ENCODE measurements at places on chromosomes 2 and 18.
A peak's percentile ranks its signal among the peaks of the same experiment; 100 is the strongest.

GRCh38 chr18:67183398-67183797 lies 333.1 kb downstream of the DSEL start:
- no peak for DNase-seq

DNA sequence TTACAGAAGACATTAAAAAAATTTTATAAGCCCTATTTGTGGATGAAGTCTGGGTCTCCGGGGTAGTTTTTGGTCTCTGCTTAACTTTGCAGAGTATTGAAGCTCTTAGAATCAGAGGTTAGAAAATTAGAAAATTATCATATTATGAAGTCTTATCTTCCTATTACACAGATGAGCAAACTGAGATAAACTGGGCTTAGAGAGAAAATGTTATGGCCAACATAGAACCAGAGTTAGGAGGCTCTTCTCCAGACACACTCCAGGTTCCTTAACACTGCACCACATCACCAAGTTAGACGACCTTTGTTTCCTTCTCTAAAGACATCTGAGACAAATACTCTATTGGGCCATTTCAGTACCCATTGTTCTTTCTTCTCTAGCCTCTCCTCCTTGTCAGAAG lies 36.7 kb upstream of the NEB start:
- no peak for DNase-seq

DNA sequence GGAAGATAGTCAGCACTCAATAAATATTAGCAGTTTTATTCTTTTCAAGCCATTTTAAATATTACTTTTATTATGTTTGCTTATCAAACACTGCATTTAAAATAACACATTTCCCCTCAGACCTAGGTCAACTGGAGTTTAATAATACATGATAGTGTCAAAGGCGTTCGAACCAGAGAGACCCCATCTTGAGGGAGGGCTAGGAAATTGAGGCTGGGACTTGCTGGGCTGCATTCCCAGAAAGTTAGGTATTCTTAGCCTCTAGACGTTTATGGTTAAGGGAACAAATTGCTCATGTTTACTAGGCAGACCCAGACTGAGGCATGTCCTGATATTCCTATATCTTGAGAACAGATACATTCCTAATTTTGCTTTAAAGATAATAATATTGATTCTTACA lies 426.5 kb downstream of the METTL4 start:
- no peak for DNase-seq

DNA sequence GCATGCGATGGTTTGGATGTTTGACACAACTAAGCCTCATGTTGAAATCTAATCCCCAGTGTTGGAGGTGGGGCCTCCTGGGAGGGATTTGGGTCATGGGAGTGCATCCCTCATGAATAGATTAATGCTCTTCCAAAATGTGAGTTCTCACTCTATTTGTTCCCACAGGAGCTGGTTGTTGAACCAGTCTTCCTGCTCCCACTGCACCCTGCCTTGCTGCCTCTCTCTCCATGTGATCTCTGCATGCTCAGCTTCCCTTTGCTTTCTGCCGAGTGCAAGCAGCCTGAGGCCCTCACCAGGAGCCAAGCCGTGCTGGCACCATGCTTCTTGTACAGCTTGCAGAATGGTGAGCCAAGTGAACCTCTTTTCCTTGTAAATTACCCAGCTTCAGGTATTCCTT lies 206.8 kb downstream of the VAPA start:
- DNase-seq: no peak

GRCh38 chr2:12702168-12703121 lies 14.3 kb upstream of the TRIB2 start:
- DNase-seq: peak; percentile 42

DNA sequence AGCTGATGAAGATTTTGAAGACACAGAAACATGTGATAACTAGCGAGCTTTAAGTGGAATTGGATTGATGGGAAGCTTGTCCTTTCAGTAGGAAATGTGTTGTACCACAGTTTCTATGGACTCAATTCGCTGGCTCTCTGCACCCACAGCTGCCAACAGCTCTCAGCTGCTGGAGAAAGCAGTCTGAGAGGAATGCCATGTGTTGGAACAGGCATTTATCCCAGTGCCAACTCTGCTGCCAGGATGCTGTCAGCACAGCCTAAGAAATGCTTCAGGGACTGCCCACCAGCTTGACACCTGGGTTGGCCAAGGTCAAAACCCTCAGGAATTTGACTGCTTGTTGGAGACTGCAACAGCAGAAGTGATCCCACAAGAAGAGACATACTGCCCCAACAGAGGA lies 193.0 kb upstream of the THSD7B start:
- peak; percentile 9 for DNase-seq

DNA sequence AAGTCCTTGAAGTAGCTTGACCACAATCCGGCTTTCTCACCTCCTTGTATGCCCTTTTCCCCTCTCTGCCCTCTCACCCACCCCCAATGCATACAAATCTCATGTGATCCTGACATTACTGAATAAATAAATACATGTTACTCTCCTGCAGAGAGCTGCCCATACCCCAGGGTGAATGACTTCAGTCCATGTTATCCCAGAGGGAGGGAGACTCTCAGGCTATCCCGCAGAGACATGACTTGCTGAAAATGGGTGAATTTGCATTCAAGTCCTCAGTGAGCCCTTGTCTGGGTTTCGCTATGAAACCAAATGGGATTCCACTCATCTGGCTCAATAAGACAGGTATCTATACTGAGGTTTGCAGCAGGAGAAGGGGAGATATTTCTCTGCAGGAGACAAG lies 168.5 kb downstream of the FHOD3 start:
- no peak for DNase-seq

DNA sequence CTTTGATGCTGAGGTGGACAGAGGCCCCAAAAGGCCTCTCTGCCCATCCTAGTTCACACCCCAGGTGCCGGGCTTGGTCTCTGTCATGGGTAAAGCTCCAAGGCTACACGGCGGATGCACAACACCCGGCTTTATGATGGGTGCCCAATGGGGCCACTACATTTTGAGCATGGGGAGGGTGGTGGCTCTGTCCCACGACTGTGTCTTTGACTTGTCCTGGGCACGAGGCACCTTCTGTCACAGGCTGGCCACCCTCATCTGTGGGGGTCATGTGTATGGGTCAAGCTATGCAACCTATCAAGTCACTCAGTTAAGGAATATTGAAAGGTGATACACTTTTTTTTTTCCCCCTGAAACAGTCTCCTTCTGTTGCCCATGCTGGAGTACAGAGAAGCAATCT lies 63.7 kb downstream of the EDAR start:
- no peak for DNase-seq

- no peak for DNase-seq
These were observed 44.8 kb downstream of the CDH2 start for GRCh38 chr18:28132084-28132483.

DNA sequence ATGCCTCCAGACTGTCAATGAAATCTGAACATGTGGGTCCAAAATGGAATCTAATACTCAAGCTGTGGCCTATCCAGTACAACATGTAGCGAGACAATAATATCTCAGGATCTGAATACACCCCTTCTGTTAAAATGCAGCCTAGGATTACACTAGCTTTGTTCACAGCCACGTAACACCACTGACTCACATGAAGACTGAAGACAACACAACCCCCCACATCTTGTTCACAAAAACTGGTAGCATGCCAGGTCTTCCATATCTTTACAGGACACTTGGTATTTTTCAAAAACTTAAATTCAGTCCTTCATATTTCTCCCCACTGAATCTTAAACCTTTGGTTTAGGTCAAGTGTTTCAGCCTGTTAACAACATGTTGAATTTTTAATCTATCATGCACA lies 84.2 kb downstream of the SLC8A1 start:
- no peak for DNase-seq

DNA sequence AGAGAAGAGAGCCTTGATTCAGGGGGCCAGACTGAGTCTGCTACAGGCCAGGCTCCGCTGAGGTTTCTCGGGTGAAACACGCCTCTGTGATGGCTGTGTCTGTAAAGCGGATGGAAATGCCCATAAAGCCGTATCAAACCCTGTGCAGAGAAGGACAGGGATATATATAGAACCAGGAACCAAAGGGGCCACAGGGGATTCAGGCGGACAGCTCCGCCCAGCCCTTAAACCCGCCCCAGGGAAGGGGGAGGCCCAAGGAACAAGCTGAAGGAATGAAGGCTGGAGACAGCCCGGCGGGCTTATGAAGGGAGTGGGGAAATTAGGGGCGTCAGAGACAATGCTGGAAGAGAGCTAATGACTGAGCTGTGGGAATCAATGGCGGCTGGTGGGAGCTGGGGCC lies 42.1 kb downstream of the NHEJ1 start:
- DNase-seq: no peak

- DNase-seq: peak; percentile 62
These were observed 10.1 kb downstream of the BIN1 start for GRCh38 chr2:127096718-127097470.

DNA sequence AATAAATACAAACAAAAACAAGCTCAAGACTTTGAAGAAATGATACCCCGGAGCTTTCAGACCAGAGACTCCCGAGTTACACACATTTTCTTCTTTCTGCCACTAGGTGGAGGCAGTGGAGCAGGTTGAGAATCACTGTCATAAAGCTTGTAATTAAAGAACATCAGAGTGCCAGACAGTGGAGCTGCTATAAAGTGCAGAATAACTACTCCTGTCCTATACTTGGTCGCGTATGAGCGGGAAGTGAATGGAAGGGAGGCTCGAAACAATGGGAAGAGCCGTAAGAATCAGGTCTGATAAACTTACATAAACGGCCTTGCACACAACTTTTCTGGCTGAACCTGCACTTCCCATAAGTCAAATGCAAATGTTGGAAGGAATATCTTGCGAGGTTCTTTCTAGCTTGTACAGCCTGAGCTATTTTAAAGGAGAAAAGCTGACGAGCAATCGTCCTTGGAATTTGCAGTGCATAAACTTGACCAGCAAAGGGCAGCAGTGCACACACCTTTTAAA lies 189.0 kb downstream of the RPIA start:
- DNase-seq: peak; percentile 66

GRCh38 chr2:14828223-14828622 lies 195.7 kb downstream of the LRATD1 start:
- DNase-seq: no peak

DNA sequence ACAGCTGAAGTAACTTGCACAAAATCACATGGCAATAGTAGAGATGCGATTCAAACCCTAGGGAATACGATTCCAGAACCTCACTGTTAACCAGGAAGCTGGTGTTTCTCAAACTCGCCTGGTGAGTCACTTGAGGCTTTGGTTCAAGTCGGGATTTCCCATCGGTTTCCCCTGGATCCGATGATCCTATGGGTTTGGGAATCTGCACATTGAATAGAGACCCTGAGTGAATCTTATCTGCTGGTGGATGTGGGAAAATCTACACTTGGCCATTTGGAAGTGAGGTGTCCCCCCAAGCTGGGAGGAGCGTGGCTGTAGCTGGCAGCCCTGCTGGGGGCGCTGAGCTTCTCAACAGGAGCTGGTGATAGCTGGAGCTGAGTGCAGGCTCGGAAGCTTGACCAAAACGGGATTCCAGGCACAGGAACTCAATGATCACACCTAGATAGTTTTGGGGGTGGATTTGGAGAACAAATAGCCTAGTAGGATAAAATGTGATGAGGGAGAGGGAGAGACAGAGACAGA lies 135.4 kb downstream of the PRKCE start:
- DNase-seq: no peak

DNA sequence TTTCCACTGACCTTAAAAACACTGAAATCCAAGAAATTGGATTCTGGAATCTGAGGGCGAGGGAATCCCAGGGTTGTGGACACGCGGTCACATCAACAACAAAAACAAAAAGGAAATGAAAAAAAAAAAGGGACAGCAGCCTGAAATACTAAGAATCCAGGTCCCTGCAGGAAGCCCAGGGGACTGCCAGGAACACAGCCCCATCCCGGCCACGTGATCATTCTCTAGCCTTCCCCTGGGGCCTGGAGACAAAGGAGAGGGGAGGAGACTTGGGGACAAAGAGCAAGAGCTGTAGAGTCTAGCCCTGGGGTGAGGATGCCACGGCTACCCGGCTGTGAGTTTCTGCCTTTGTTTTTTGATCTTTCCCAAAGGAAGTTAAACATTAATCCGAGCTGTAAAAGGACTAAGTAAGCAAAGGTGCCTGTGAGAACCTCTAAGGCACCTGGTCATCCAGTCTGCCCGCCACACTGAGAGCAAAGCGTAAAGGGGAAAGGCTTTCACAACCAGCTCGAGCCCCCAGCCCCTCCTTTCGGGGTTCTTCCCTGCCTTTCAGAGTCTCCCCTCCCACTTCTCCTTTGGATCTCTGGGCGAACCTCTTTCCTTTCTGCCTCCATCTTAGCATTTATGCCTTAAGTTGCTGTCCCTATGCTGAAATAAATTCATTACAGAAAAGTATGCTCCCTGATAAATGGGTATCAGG lies 57.9 kb upstream of the MSH2 start:
- peak; percentile 97 for DNase-seq

DNA sequence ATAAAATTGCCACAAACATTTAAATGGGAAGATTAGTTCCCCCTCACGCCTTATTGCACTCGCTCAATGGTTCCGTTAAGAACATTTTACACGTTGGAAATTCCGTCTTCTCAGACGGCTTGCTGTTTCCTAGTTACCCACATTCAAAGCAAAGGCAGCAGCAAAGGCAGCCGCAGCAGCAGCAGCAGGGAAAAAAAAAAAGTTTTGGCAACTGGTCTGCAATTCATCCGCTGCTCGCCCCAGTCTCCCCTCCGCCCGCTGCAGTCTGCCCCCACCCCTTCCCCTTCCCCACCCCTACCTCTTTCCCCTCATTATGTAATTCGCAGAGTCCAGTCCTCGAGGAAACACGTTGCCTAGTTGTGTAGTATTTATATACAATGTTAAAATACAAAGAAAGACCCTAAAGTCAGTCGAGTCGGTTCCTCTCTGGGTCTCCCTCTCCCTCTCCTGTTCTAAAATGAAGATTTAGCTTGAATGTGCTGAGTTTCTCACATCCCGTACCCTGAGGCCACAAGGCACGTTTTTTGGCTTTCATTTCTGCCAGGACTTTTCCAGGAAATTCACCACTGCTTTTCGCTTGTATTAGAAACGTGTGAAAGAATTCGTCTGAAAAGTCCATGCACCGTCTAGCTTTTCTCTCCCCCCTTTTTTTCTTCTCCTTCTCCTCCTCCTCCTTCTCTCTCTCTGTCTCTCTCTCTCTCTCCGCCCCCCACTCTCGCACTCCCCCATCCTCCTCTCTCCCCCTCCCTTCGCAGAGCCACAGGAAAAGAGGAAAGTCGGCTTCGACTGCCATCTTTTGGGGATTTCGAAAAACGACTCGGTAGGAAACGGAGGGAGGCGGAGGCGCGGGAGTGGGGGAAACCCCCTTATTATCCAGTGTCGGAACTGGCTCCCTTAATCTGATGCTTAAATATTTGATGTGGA lies 140.0 kb downstream of the MEIS1 start:
- peak; percentile 87 for DNase-seq

- no peak for DNase-seq
These were observed 92.8 kb upstream of the GLS start for GRCh38 chr2:190787743-190788235.

GRCh38 chr2:218257390-218257981 lies 3.3 kb upstream of the GPBAR1 start:
- peak; percentile 61 for DNase-seq

- DNase-seq: no peak
These were observed 245.5 kb upstream of the PARD3B start for GRCh38 chr2:204299766-204300165.

GRCh38 chr2:27705851-27706622 lies 42.3 kb downstream of the SLC4A1AP start:
- DNase-seq: no peak
